ENCODE measurements at places on chromosomes 4 and X.

- DNase-seq: no peak
These were observed 45.2 kb upstream of the BMP15 start for GRCh38 chrX:50865311-50865710.

DNA sequence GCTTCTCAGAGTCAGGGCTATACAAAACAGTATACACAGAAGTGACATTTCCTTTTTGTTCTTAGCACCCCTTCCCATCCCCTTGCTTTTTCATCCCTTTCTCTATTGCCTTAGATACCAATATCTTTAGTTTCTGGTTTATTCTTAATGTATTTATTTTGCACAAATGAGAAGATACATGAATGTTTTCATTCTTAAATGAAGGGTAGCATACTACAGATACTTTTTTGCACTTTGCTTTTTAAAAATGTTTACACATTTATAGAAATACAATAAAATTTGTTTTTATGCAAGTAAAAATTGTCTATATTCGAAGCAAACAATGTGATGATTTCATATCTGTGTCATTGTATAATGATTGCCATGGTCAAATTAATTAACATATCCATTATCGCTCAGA is 33.1 kb downstream of the TSPAN7 start:
- no peak for DNase-seq

GRCh38 chr4:36716874-36717273 is 435.5 kb downstream of the DTHD1 start:
- no peak for DNase-seq

- DNase-seq: no peak
These were observed 3.3 kb downstream of the TRIM2 start for GRCh38 chr4:153207567-153207966.

- no peak for DNase-seq
These were observed 68.0 kb upstream of the MSX1 start for GRCh38 chr4:4791299-4792111.

GRCh38 chr4:164616961-164617360 is 137.0 kb upstream of the SMIM31 start:
- DNase-seq: no peak

DNA sequence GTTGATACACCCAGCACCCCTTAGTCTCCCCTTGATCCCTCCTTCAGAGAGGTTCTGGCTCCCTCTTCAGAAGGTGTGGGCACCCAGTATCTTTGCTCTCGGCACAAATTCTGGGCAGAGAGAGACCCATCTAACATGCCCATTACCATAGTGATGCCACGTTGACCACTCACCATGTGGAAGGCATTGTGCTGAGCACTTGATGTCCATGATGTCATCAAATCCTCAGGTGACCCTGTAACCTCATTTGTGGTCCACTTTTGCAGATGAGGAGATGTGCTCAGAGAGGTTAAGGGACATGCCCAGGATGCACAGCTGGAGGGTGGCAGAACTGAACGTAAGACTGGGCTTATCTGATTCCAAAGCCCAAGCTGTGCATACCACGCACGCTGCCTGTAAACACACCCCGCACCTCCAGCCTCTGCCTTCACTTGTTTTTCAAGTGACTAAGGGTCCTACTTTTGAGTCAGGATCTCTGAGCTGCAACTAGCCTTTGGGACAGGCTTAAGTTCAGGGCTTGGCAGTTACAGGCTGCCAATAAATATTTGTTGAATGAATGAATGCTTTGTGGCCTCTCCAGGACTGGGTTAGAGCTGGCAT is 55.2 kb downstream of the HTRA3 start:
- DNase-seq: no peak

- DNase-seq: no peak
These were observed 111.6 kb downstream of the BTC start for GRCh38 chr4:74682567-74683359.

GRCh38 chrX:146264763-146265375 is 447.2 kb downstream of the SLITRK2 start:
- no peak for DNase-seq

- DNase-seq: no peak
These were observed 16.1 kb downstream of the DAPP1 start for GRCh38 chr4:99832758-99833157.

DNA sequence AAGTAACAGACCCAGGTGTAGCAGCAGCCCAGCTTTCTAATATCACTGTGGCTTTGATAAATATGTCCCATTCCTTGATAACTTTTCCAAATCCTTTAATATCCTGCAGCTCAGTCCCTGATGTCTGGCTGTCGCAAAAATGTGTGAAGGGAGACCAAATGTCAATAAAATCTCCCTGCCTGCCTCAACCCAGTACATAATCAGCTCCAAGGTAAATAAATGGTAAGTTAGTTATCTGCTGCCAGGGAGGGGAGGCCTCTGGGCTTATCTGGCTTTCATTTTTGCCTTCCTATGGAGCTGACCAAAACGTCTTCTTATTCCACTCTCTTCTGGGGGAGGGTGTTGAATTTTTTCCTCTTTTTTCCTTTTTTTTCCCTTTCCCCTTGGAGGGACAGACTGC is 630.6 kb downstream of the MID1IP1 start:
- no peak for DNase-seq

- DNase-seq: no peak
These were observed 52.4 kb downstream of the USP46 start for GRCh38 chr4:52606726-52607125.

DNA sequence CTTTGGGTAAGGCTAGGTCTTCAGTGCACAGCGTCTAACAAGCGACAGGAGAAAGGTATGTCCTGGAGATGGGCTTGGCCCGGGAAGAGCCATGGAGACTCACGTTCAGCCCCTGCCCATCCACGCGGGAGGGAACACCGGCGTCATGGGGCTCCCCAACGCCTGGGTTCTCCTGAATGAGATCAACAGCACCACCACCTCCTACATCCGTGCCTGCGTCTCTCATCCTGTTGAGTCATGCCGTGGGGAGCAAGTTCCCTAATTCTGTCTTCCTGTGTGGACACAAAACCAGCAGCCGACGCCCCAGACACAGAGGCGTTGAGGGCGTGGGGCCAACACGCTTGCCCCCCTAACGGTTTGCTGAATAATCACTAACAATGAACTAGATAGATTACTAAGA is 20.1 kb upstream of the IL3RA start:
- DNase-seq: no peak

DNA sequence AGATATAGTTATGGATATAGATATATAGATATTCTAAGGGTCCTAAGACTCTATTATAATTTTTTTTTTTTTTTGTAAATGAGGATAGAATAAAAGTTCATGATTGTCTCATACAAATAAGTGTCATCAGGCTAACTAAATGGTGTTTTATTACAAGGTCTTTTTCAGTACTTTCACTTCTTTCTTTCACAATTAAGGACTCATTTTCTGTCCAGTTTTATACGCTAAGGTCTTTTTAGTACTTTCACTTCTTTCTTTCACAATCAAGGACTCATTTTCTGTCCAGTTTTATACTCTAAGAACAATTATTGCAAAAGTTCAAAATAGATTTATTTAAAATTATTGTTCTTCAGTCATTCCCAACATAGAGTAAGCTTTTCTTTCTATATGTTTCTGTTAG is 32.7 kb downstream of the RUFY3 start:
- DNase-seq: no peak

DNA sequence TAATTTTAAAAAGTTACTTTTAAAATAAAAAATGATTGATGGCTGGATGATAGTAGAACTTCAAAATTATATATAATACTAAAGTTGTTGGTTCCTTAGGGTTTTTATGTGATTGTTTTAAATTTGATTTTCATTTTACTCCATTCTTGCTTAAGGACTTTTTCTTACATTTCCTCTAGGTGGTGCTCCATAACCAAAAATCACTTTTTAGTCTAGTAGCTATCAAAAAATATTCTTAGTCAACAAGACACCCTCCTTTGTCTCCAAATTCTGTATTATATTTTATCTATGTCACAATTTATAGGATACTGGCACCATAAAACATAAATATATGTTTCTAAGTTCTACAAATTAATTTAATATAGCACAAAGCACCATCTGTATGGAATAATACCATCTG is 67.2 kb upstream of the BRWD3 start:
- DNase-seq: no peak

DNA sequence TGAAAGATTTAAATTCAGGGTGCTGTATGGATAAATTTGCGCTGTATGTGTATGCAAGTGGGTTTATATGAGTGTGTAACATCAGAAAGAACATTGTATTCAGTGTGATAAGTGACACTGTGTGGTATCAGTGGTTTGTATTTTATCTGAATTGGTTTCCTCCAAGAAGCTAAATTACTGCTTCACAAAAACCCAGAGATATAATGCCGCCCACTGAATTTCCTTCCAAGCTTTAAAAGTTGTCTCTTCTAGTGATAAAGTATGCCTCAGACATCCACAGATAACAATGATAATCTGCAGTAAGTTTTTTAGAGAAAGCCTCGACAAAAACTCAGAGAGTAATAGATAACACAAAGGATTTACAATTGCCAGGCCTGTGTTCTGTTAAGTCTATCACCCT is 710.6 kb upstream of the HS3ST1 start:
- DNase-seq: no peak

DNA sequence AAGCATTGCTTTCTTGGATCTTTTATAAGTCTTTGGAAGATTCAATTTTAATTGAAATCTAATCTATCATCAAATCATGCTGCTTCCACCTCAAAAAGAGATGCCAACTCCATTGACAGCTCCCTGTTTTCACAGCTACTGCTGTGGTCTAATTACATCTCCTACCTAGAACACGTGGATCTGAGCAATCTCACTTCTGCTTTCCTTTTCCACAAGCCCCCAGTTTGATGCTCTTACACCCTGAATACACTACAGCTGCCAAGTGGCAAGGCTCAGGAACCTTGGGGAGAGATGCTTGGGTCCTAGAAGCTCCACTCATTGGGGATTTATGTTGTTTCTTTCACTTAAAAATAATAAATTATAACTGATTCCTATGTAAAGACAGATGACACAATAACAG is 172.0 kb downstream of the CFAP299 start:
- no peak for DNase-seq

All from activated CD8-positive, alpha-beta memory T cell treated with anti-CD3 and anti-CD28 coated beads for 4 hours (primary cell).